Left renal pelvis (tissue), 4 donors: ENCODE measurements at places on chromosomes 7 and 10.
A peak's percentile ranks its signal among the peaks of the same experiment; 100 is the strongest.

- DNase-seq, result no peak
Observed at GRCh38 chr7:36735172-36735571, 10.9 kb upstream of the AOAH start.

DNA sequence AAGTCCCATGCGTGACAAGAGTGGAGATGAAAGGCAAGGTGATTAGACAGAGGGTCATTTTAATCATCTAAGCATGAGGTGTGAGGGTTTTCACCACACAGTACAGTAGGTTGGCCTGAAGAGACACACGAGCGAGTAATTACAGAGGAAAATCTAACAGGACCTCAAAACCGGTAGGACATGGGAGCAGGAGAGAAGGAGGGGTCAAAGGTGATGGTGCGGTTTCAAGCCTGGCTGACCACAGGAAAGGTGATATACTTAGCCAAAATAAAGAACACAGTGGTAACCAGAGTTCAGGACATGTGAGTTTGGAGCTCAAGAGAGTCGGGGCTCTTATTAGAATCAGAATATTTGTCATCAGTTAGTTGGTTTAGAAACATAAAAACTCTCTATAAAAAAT is 20.0 kb downstream of the GLI3 start:
- peak; percentile 70 for DNase-seq

DNA sequence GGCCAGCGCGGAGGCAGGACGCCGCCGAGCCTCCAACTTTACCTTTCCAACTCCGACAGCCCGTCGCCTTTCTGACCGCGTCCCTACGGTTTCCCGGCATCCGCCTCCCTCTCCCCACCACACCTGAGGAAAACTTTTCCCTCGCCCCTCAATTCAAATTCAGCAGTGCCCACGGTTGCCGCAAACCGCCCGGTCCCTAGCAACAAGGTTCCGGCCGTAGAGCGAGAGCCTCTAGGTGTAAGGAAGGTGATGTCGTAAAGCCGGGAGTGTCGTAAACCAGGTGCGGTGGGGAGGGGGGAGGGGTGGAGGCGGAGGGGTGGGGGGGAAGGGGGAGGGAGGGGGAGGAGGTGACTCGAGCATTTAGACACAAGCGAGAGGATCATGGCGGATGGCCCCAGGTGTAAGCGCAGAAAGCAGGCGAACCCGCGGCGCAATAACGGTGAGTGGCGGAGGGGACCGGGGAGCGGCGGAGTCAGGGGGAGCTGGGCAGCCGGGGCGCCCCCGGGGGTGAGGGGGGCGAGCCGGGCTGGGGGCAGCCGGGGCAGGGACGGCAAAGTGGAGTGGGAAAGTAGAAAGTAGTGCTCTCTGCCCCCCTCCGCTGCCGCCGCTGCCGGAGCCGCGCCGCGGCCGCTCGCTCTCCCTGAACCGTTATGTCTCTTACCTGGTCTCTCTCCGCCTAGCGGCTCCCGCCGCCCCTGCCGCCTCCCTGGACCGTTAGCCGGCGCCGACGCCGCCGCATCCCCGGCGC is at the start of gene ZEB1:
TSS of gene ZEB1 (plus strand) at position 363 of the 748 bp plus-strand sequence. CDS start at position 382, 19 bp downstream.
- DNase-seq, result peak; percentile 82

DNA sequence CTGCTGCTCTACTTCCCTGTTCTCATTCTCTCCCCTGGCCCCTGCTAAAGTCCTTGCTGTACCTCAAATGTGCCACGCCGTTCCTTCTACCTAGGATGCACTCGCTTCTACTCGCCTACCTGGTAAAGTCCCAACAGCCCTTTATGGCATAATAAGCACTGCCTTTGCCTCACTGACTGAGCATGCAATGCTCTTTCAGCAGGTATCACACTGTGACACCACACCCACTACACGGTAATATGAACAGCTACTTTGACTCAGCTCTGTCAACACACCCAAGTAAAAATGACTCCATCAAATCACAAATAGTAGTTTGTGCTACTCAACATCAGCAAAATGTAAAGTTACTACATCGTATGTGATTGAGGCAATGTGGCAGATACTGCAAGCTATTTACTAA is 37.6 kb downstream of the FAM204A start:
- DNase-seq, result no peak

DNA sequence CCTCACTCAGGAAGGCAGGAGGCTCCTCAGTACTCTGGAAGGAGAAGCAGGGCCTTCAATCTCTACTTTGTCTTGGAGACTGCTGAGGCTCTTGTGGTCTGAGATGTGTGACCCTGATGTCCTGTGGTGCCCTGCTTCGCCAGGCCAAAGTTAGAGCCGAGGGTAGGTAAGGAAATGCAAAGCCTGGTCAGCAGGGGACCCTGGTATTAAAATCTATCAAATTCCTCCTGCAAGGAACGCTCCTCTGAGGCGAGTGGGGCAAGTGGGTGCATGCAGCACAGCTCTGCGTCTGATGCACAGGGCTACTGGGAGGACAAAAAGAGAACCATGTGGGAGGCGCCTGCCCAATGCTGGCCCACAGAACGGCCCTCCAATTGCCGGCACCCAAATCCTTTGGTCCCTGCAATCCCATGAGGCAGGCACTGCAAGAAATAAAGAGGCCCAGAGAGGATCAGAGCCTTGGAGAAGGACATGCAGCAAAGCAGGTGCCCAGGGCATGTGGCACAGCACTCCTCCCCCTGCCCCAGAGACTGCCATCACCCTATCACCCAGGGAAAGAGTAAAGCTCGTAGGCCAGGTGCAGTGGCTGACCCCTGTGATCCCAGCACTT is 23.1 kb upstream of the ZMIZ1 start:
- DNase-seq, result no peak

GRCh38 chr7:83655951-83656556 is 7.1 kb upstream of the SEMA3E start:
- DNase-seq, result no peak

GRCh38 chr7:151113344-151114150 is 27.3 kb downstream of the AGAP3 start:
- no peak for DNase-seq

DNA sequence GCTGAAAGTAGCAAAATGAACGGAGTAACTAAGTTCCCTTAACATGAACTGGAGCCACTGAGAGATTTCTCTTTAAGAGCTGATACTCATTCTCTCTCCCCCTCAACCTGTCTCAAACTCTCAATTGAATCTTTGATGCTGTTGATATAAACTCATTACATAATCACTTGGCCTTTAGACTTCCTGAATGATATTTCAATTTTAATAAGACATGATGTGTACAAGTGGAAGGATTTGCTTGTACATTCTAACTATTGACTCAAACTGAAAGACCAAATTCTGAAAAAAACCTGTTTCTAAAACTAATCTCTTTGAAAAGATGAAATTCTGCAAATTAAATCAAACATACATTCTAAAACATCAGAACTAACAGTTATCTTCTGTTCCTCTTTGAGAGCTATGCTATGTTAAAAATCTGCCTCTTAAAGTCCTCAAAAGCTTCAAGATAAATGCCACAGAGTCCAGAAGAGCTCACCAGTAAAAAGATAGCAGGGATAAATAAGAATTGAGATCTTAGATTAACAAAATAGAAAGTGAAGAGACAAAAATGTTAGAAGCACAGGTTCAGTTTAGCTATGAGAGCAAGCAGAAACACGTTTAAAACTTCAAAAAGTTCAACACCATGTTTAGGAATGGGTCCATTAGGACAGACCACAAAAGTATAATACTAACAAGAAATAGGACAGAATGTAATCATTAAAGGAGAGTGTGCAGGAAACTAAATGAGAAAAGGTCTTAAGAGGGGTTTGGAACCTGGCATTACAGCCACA is 46.1 kb downstream of the TNPO3 start:
- no peak for DNase-seq

- no peak for DNase-seq
Observed at GRCh38 chr10:12396567-12396966, 47.2 kb downstream of the CAMK1D start.

GRCh38 chr10:4018054-4018511 is 233.1 kb upstream of the KLF6 start:
- DNase-seq, result no peak

DNA sequence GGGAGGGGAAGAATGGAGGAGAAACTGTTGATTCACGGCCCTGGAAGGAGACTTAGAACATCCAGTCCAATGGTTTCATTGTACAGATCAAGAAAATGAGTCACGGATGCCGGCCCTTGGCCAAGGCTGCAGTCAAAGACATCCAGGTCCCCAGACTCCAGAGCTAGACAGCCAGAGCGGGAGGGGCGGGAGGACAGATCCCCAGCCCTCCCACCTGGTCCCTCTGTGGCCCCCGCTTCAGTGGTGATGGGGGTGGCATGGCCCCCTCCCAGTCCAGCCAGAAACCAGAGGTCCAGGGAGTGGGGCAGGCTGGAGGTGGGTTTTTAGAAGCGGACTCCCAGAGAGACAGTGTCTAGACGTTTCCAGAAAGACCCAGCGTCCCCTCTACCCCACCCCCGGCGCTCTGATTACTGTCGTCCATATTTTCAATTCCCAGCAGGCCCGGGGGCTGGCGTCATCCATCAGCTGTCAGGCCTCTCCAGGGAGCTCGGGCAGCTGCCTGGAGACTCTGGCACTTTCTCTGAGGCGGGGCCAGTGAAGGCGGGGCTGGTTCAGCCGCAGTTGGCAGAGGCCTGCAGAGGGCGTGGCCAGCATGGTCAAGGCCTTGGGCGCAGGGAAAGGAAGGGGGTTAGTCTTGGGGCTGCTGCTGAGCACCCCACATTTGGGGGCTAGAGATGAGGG is 8.0 kb upstream of the HSPB1 start:
- peak; percentile 79 for DNase-seq

DNA sequence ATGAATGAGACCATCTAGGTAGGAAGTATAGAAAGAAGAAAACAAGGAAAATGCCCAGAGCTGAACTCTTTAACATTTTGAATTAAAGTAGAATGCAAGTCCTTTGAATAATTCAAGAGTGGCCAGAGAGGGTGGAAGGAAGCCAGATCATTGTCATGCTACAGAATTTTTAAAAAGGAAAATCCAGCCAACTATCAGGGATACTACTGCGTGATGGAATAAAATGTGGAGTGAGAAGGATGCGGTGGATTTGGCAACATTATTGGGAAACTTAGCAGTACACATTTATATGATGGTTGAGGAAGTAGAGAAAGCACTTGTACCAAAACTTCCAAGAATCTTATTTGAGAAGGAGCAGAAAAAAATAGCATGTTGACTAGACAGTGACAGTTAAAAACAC is 261.6 kb downstream of the GPR158 start:
- DNase-seq, result no peak

GRCh38 chr7:155758348-155758747 is 53.9 kb downstream of the SHH start:
- no peak for DNase-seq

DNA sequence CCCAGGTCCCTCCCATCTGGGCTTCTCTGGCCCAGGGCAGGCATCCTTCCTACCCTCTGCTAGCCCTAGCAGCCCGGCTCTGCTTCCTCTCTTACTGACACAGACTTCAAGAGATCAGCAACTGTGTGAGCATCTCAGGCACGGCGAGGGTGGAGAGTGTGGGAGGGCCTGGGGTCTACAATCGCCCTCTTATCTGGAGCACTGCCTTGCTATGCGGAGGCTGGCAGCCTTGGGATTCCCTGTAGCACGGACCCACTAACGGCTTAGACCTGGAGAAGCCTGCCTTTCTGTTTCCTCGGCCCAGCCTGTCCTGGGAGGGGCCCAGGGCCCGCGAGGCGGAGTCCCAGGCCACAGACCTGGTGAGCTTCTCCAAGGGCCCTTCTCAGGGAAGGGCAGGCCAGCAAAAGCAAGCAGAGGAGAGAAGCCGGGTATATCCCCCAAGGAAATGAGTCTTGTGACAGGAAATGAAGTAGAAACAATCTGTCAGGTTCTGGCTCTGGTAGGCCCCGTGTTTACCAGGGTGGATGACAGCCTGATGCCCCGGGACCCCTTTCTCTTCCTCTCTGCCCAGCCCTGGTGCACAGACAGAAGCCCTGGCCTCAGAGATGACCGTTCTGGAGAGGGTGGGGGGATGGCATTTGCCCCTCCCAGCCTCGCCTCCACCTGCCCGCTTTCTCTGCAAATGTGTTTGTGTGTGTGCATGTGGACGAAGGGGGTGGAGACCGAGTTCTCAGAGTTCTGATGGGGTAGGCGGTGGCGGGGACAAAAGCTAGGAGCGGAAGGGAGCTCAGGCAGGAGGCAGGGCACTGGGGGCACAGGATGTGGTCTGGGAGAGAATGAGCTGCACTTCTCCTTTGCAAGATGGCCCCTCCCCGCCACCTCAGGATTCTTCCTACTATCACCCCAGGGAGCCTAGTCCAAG is 2.5 kb downstream of the LRCH4 start:
- DNase-seq, result no peak

GRCh38 chr10:126640401-126640800 is 30.1 kb downstream of the C10orf90 start:
- no peak for DNase-seq

DNA sequence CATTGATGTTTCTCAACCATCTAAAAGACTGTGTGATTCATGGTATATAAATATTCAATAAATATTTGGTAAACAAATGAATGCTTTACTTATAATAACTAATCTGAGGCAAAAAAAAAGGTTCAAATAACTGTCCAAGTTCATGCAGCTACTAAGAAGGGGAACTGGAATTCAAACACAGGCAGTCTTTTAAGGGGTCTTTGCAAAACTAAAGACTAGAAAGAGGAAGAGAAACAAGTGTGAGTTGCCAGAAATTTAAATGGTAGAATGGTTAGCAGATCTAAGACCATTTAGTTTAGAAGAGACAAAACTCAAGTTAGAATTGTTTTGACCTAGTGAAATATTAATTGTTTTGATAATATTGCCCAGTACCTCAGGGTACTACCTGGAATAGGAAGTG is 642.0 kb upstream of the LRRN3 start:
- no peak for DNase-seq

GRCh38 chr7:15751191-15751701 is 64.8 kb upstream of the MEOX2 start:
- no peak for DNase-seq

GRCh38 chr10:91033324-91033950 is 112.5 kb upstream of the ANKRD1 start:
- DNase-seq, result no peak

DNA sequence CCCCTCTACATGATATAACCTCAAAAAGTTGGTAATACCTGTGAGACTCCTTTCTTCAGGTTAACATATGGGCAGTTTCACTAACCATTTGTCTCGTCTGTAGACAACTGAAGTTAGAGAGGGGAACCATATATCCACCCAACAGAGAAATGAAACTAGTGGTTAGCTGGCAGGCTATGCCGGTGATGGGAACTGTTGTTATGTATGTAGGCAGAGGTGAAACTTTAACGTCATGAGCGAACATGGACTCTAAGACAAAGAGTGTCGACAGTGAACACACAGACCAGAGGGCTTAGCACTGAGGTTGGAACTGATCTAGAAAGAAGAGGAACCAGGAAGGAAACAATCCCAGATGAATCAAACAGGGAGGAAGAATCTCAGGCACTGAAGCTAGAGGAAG is 112.4 kb downstream of the ELMO1 start:
- DNase-seq, result no peak

GRCh38 chr7:52669031-52669430 is 366.4 kb upstream of the POM121L12 start:
- DNase-seq, result no peak

GRCh38 chr7:129089521-129090212 is 34.8 kb upstream of the TNPO3 start:
- DNase-seq, result no peak

GRCh38 chr10:71483885-71484751 is 87.4 kb downstream of the CDH23 start:
- no peak for DNase-seq
